NCI-H226 (cell line): ENCODE measurements at places on chromosomes 1 and 21.

DNA sequence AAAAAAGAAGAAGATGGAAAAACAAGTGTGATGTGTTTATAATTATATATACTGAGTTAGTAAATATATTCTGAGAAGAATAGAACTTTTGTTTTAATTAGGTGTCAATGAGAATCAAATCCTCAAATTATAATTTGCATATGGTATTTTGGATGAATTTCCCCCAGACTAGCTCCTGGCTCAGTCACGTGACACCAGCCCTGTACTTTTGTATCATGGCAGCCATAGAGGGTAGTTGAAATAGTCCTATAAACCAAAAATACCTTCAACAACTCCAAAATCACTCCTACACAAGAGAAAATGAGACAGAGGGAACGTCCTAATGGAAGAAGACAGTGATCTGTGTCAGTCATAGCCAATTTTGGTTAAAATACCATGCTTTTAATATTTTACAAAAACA is 9.0 kb upstream of the S1PR1 start:
- DNase-seq, result no peak

DNA sequence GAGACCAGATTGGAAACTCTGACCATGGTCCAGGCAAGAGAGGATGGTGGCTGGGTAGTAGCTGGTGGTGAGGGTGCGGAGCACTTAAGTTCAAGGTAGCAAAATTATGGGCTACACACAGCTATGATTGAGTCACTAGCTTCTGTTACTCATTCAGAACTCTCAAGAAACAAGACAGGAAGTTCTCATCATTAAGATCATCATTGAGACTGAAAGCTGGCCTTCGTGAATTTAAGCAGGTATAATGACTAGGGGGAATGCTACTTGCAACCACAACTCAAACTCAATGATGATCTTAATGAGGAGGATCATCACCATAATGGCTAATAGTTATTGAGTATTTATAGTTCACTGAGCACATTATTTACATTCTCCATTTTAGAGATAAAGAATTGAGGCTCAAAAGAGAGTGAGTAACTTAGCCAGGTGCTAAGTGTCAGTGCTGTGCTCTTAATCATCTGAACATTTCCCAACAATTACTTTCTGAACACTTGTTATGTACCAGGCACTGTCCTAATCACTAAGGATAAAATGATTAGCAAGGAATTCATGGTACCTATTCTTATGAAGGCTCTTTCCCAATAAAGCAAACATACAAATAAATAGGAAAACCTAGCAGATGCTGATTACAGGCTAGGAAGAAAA is 286.3 kb upstream of the C1orf105 start:
- no peak for DNase-seq

DNA sequence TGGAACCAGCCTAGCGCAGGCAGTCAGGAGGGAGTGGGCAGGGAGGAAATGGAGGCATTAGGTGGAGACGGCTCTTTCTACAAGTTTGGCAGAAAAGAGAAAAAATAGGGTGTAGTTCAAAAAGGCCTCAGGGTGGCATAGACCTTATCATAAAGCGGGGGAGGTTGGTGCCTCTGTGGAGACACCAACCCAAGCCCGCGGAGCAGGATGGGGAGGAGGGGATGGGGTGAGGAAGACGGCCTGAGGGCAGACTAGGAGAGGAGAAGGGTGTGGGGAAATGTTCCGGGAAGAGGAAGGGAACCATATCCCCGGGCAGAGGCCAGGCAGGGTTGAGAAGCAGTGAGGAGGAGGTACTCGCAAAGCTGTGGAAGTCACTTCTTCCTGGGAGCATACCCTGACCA is 17.4 kb upstream of the SHE start:
- DNase-seq, result peak; percentile 51

DNA sequence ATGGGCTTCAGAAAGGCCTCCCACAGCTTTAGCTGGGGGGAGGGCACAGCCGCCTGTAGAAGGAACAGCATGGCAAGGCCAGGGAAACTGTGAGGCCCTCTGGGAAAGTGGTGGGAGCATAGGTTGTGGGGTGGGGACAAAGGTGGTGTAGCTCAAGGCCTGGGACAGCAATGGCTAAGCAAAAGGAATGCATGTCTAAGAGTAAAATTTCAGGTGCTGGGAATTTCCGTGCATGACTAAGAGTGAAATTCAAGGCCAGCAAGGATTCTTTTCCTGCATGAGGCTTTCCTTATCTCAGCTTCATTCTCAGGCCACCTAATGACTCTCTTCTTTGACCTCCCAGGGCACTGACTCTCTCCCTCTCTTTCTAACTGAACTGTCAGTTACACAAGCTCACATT is 86.5 kb upstream of the WNT4 start:
- peak; percentile 88 for DNase-seq

- DNase-seq, result no peak
Measured at GRCh38 chr1:150268340-150268704, 494 bp downstream of the APH1A start.

- DNase-seq, result no peak
Measured at GRCh38 chr1:87143413-87144135, 185.1 kb upstream of the LMO4 start.

- DNase-seq, result no peak
Measured at GRCh38 chr1:111864862-111865261, 109.2 kb downstream of the DDX20 start.

DNA sequence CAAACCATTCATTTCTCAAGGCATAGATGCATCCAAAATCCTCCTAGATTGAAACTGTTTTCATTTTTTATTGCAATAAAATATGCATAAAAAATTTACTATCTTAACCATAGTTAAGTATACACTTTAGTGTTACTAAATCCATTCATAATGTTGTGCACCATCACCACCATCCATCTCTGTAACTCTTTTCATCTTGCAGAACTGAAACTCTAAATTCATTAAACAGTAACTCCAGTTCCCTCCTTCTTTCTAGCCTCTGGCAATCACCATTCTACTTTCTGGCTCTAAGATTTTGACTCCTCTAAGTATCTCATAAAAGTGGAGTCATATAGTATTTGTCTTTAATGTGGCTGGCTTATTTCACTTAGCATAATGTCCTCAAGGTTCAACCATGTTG is 236.8 kb downstream of the SMYD3 start:
- no peak for DNase-seq

DNA sequence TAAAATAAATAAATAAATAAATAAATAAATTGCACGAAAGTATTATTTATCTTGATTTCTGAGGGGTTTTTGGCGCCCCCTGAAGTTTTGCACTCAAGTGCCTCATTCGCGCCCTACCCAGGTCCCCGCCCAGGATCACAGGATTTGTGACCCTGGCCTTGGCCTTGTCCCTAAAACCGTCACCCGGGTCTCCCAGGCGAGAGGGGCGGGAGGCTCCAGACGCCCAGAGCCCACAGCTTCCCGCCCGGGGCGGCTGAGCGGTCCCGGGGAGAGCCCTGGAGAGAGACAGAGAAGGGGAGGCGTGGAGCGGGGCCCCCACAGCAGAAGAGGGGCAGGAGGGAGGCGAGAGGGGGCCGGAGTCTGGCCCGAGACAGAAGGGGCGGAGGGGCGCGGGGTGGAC is 91.8 kb upstream of the CASZ1 start:
- DNase-seq, result no peak

DNA sequence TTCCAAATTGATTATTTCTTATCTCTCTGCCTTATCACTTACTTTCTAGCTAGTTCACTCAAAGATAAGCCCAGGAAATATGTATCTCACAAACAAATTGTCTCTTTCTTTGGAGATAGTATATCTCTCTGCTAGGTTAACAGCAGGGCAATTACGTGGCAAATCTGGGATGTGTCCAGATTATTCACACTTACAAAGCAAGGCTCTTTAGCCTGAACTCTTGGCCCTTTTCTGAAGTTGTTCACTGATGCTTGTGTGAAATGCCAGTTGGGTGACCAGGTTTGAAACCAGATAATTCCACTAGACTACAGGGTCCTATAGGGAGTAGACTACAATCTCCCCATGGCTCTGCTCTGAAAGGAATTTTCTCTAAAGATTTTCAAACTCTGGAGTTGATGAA is 30.8 kb upstream of the FAM78B start:
- peak; percentile 94 for DNase-seq

DNA sequence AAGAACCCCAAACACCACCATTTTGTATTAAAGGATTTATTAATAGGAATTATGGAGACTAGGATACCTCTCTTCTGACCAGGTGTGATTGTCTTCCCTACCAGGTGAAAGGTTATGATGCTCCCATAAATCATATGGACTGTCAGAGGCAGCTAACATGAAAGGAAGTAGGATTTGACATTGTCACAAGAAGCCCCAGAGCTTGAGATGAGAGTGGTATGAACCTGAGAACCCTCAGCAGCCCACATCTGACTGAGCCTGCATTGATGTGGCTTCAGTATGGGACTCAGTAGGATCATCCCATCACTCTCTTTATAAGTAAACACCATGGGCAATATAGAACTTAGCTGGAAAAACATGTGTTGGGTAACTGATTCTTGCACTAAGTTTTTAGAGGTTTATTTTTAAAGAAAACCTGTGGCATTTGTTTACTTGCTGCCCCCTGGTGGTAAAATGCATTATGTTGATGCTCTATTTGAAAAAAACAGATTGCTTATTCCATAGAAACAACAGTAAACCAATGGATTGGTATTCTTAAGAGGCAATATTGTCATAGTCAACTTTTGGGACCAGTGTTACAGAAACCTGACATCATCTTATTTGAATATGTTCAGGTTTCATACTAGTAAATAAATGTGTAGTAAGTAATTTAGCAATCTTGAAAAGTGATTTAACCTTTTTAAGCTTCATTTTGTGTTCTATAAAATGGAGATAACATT is 16.6 kb upstream of the CACYBP start:
- no peak for DNase-seq

- no peak for DNase-seq
Measured at GRCh38 chr1:156627313-156627880, 8.2 kb downstream of the HAPLN2 start.

- peak; percentile 97 for DNase-seq
Measured at GRCh38 chr21:45427331-45428271, 22.6 kb downstream of the COL18A1 start.

- DNase-seq, result no peak
Measured at GRCh38 chr1:8938232-8938999, 7.3 kb upstream of the CA6 start.

DNA sequence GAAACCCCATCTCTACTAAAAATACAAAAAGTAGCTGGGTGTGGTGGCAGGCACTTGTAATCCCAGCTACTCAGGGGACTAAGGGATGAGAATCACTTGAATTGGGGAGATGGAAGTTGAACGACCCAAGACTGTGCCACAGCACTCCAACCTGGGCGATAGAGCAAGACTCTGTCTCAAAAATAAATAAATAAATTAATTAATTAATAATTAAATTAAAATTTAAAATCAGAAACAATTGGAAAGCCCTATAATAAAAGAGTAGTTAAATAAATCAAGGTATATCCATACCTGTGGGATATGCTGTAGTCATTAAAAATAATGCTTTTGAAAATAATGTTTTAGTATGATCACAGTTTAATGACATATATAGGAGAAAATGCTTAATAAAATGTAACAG is 15.6 kb upstream of the DDAH1 start:
- DNase-seq, result no peak

DNA sequence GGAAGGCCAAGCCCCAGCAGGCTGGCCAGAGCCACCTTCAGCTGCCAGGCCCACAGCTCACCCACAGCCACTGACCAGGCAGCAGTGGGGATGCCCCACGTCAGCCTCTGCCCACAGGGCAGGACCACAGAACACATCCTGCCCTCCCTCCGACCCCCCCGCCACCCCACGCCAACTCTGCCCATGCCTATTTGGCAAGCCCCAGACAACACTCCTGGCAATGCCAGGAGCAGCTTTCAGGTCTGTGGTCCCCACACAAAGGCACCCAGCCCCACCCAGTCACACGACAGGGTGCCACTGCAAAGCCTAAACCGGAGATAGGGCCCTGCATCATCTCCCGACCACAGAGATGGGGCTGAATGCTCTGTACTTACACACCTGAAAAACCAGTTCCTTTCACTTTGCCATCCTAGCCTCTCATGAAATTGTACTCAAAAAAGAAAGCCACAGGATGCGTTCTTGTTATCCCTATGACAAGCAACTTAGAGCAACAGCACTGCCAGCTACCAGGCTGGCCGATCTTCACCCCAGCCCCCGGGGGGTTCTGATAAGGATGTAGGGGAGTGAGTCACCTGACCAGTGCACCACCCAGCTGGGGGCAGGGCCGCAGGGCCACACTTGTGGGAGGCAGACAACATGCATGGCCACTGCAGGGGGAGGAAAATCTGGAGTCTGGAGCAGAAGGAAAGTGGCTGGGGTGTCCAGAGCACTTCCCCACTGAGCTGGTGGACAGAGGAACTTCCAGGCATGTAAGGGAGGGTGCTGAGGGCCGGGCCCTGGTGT is 36.2 kb downstream of the UBE2G2 start:
- DNase-seq, result peak; percentile 8

DNA sequence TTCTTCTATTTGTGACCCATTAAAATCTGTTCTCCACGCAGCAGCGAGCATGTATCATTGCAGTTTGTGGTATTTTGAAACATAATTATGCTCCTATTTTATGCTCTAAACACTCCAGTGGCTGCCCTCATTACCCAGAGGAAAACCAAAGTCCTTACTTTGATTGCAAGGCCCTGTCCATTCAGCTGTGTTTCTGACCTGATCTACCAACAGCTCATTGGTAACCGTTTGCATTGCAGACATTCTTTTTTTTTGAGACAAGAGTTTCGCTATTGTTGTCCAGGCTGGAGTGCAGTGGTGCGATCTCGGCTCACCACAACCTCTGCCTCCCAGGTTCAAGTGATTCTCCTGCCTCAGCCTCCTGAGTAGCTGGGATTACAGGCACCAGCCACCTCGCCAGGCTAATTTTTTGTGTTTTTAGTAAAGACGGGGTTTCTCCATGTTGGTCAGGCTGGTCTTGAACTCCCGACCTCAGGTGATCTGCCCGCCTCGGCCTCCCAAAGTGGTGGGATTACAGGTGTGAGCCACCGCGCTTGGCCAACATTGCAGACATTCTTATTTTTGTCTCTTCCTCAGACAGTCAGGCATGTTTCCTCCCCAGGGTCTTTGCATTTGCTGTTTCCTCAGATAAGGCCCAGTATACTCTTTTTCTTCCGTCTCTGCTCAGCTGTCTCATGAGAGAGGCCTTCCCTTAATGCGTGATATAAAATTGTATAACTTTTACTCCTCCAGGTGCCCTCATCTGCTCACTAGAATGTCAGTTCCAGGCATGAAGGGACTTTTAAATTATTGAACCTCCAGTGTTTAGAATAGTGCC is 32.5 kb downstream of the THRAP3 start:
- DNase-seq, result no peak

GRCh38 chr1:115722221-115722620 is 46.3 kb downstream of the CASQ2 start:
- DNase-seq, result no peak

GRCh38 chr1:95396557-95396956 is 162.5 kb downstream of the RWDD3 start:
- no peak for DNase-seq

GRCh38 chr21:15064576-15065391 is at the start of gene NRIP1:
Gene NRIP1 (minus strand): TSS chr21:15065000. CDS start chr21:14968192, 96,808 bp downstream.
- DNase-seq, result peak; percentile 89

- no peak for DNase-seq
Measured at GRCh38 chr1:111221633-111222291, 5.8 kb upstream of the CHI3L2 start.
